ENCODE measurements at places on chromosomes 1 and 21.

DNA sequence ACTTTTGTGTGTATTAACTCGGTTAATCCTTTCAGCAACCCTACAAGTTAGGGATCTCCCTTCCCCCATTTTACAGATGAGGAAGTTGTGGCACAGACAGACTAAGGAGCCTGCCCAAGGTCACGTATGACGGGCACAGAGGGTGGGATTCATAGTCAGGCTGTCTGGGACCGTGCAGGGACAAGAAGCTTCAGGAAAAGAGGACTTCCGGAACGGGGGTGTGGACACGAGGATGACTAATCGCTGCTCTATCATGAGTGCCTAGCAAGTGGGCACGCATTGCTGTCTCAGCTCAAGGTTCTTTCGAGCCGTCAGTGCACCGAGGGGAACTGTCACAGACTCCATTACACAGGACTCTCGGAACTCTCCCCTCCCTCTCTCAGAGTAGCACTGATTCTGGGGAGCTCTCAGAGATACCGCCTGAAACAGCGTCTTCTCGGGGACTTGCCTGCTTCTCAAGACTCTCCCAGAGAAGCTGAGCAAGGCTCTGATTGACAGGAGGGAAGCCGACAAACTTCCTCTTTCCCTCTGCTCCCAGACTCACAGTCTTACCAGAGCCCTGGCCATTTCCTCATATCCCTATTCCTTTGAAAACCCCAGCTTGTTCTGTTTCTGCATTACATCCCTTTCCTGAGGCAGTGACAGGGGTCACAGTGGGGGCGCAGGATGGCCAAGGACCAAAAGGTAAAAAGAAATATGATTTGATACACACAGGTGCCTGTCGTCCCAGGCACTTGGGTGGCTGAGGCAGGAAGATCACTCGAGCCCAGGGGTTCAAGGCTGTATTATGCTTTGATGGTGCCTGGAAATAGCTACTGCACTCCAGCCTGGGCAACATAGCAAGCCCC, 14.4 kb downstream of the FHAD1 start:
- DNase-seq = no peak

GRCh38 chr1:23184212-23184934, 15.7 kb upstream of the LUZP1 start:
- no peak for DNase-seq

DNA sequence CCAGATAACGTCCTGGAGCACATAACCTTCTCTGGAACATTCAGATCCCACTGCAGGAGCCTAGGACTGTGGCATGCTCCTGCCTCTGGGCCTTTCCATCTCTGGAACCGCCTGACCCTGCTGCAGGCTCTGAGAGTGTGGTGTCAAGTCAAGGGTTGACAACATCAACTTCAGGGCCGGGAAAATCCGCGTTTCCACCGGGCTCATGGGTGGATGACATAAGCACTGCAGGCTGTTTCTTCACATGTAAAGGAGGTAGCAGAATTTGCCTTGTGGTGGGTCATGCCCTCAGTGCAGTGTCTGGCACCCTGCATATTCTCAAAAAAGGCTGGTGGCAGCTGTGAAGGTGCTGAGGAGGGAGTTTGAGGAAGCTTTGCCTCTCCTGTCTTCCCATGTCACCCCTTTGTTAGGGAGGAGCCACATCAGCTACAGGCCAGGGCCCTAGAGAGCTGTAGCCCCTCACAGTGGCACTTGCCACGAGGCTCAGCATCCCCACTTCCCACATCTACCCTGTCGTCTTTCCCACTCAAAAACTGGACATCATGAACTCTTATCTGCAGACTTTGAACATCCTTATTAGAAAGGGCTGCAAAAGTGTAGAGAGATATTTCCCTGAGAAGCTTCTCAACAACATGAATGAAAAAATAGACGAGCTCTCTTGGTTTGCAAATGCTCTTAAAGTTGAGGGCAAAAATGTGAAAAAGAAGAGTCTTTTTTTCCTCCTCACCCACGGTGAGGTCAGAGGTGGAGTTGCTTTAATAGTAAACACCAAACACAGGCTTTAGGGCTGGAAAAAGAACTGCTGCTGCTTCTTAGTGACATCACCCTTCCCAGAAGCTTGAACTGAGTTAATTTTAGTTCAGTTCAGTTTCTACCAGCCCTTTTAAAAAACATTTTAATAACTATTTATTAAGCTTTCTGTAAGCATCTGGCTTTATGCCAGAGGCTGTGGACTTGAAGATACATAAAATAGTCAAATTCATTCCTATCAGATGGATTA, 121.3 kb downstream of the HUNK start:
- DNase-seq = no peak

DNA sequence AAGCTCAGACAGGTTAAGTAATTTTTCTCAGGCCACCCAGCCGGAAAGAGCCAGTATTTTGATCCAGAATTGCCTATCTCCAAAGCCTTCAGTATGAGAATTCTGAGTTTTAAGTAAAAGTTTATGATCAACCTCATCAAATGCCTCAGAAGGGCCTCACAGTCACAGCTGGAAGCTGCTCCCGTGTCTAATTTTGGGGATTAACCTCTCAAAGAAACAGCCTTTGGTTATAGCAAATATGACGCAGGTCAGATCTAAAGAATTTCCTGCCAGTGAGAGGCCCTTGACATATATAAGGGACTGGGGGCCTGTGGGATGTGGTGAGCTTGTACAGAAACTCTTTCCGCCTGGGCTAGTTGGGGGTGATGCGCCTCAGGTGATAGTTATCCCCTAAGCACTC, 2.3 kb downstream of the EXTL1 start:
- no peak for DNase-seq

DNA sequence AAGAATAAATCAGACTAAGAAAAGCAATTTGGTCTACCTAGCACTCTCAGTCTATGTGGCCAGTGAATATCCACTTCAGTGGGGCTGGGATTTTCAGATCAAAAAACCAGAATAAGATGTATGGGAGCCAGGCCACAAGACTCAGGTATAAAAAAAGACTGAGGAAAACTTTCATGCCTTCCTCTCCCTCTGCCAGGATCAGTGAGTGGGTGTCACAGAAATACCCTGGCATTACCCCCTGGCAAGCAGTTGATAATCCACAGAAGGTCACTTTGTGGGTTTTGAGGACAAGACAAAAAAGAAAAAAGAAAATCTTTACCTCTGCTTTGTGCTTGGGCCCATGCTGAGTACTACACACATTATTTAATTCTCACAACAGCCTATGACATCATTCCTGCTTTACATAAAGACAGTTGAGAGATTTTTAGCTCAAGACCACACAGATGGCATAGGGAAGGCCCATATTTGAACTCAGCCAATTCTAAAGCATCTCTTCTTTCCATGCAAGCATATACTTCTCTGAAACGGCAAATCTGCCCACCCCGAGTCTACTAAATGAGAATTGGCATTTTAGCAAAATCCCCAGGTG, 57.6 kb downstream of the DESI2 start:
- no peak for DNase-seq

DNA sequence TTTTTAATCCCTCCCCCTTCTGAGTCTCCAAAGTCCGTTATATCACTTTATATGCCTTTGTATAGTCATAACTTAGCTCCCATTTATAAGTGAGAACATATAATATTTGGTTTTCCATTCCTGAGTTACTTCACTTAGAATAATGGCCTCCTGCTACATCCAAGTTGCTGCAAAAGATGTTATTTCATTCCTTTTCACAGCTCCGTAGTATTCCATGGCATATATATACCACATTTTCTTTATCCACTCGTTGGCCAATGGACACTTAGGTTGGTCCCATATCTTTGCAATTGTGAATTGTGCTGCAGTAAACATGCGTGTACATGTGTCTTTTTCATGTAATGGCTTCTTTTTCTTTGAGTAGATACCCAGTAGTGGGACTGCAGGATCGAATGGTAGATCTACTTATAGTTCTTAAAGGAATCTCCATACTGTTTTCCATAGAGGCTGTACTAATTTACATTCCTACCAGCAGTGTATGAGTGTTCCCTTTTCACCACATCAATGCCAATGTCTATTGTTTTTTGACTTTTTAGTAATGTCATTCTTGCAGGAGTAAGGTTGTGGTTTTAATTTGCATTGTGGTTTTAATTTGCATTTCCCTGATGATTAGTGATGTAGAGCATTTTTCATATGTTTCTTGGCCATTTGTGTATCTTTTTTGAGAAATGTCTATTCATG, 12.3 kb downstream of the MAN1C1 start:
- no peak for DNase-seq

GRCh38 chr1:154808261-154808908, 61.7 kb downstream of the KCNN3 start:
- DNase-seq = no peak

DNA sequence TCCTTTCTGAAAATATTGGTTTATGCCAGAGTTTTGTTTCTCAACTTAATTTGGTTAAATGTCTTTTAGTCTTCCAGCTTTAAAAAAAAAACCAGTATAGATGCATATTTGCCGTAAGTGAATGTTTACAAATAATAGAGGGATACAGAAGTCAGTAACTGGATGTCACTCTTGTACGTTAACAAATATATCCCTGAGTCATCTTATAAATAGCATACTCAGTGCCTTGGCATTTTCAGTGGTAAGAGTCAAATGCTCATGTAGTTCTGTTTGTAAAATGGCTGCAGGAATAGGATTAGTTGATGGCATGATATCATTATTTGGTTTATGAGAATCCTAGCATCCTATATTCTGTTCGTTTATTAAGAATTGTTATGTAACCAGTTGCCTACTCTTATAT, 55.4 kb downstream of the SPEN start:
- DNase-seq = no peak

- DNase-seq = no peak
Measured at GRCh38 chr21:33185852-33186251, 43.9 kb upstream of the IFNAR2 start.

DNA sequence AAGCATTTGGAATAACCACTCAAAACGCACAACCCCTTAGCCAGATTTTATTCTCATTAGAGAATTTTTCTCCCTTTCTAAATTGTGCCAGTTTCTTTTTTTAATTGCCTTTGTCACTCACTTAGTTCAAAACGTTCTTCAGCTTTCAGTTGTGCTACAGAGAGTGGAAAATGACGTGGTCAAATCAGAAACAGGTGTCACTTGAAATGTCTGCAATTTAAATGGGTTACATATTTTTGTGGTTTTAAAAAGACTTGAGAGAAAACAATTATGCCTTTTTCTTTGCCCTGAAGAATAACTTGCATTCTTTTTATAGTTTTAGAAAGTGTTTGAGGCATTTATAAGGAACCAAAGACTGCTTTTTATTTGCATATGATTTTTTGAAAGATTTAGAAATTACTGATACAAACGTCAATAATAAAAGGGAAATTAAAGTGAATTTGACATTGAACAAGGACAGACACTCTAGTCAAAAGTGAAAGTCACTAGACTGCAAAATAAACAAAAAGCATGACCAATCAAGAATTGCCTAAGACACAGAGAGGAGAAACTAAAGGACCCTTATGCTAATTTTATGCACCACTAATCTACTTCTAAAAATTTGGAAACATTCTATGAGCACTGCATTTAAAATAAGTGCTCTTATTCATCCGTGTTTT, 191.0 kb downstream of the TPR start:
- no peak for DNase-seq

DNA sequence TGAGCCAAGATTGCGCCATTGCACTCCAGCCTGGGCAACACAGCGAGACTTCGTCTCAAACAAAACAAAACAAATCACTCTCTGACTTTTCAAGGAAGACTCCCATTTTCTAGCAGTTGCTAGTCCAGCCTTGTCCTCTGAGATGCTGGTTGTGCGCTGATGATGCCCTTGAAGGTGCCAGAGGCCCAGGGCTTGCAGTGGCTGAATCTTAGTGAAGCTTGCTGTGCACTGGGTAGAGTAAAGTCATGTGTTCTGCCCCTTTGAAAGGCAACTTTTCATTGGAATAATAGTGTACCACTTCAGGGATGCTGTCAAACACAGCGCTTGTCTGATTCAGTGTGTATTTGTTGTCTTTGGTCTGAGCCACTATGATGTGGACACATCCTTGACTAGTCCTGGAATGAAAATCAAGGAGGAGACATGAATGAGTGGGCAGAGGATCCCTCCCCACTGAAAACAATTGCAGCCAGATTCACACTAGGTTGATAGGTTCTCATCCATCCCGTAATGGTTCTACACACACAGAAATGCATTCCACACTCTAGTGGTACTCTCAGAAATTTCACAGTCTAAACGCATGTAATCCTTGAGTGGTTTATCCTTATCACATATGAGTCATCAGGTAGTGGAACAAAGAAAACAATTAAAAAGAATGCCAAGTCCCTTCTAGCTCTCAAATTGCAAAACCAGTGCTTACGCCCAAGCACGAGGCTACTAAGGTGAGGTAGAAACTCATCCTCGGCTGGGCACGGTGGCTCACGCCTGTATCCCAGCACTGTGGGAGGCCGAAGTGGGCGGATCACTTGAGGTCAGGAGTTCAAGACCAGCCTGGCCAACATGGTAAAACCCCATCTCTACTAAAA, 17.8 kb upstream of the TDRD10 start:
- DNase-seq = no peak

- no peak for DNase-seq
Measured at GRCh38 chr1:118791094-118791691, 196.9 kb downstream of the TBX15 start.

DNA sequence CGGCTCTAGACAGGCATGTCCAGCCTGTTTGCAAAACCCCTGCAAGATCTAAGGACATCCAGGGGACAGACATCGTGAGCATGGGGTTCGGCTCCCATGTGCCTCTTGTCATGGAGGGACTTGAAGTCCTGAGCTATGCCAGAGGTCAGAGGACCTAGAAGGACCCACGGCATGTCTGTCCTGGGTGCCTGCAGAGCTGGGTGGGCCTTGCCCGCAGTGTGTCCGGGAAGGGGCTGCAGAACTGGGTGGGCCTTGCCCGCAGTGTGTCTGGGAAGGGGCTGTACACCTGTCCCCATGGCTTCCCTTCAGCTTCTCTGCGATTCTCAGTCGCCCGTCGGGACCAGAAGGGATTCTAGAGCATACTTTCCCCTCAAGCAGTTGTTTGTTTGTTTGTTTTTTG, 20.0 kb upstream of the TRAPPC10 start:
- DNase-seq = no peak

DNA sequence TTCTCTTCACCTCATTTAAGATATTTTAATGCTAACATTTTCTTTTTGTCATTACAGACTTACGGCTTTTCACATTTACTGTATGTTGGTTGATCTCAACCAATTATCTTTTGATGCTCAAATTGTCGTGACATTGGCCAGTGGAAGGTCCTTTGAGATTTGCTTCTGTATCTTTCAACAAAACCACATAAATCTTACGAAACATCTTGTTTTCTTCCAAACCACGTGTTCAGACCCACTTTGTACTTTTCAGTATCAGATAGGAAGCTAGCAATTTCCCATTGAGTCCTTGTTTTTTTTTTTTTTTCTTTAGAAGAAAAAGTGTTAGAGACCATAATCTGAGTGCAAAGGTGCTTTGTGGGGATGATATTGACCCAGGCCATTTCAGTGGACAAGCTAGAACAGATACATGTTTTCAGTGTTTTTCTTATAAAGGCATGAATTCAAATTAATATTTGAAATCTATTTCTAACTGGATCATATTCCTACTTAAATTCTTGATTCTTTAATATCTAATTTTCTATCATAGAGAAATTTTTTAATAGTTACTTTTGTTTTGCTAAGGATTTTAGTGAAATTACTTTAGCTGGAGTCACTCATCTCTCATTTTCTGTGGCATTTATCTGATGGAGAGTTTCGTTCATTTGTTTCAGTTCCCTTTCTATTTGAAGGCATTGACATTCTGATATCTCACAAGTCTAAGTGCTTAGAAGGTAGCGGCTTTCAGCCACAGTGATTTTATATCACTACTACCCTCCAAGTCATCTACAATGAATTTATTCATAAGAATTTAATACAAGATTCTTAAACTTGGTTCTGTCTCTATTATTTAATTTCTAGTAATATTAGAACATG, 26.7 kb downstream of the ATG4C start:
- DNase-seq = no peak
